ENCODE measurements at places on chromosomes 12 and 14.

DNA sequence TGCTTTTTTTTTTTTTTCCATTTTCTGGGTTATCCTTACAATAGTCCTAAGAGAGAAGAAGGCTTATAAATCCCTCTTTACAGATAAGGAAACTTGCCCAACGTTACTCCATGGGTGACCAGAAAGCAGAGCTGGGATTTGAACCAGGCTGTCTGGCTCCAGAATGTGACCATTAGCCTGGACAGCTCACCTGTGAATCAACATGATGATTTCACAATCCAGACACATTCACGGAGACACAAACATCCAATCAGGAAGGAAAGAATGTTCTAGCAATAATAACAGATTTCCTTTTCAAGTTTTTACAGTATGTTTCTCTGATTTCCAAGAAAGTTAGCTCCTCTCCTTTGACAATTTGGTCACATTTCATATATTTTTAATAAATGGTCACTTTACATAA lies 118.3 kb downstream of the GALC start:
- DNase-seq = no peak

GRCh38 chr14:74482571-74482970 lies 10.5 kb downstream of the NPC2 start:
- DNase-seq = no peak

- no peak for DNase-seq
These were observed 78.7 kb downstream of the KIF21A start for GRCh38 chr12:39364196-39364595.

- DNase-seq = no peak
These were observed 274.9 kb downstream of the EMP1 start for GRCh38 chr12:13471471-13471870.

GRCh38 chr14:103014466-103015228 lies 42.7 kb downstream of the CDC42BPB start:
- no peak for DNase-seq

- no peak for DNase-seq
These were observed 150.1 kb downstream of the SLC38A4 start for GRCh38 chr12:46675736-46676135.

DNA sequence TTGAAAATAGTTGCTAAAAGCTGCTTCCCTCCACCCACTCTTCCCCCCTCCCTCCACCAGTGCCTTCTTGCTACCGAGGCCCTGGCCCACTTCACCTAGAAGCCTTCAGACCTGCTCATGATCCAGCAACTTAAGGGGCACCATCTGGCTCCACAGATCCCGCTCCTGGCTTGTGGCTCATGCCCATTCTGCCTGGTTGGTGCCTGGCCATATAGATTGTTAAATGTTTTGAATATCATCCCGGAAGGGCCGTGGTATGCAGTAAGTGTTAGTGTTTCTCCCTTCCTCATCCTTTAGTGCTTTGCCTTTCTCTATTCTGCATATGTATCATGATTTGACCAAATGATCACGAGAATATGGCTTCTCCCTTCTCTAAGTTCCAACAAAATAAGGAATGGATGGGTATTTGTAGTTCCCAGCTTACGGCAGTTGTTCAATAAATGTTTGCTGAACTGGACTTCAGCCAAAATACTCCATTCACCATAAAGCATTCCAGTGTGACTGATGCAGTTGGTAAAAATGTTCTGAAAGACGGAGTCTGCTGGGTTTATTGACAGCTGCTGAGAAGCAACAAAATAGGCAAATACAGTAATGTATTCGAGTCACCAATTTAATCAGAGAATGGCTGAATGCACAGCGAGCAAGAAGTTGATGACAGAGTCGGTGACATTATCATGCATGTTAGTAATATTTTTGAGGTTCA lies 30.7 kb downstream of the GRIP1 start:
- no peak for DNase-seq

DNA sequence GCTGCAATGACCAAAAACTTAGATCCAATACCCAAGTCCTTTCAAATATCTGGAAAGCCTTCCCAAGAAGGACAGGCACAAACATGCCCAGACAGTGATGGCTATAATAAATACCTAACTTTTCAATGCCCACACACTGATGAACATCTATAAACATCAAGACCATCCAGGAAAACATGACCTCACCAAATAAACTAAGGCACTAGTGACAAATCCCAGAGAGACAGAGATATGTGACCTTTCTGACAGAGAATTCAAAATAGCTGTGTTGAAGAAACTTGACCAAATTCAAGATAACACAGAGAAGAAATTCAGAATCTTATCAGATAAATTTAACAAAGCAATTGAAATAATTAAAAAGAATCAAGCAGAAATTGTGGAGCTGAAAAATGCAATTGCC lies 38.7 kb upstream of the INSM2 start:
- no peak for DNase-seq

- DNase-seq = no peak
These were observed 62.2 kb downstream of the PTPN11 start for GRCh38 chr12:112480931-112481330.

DNA sequence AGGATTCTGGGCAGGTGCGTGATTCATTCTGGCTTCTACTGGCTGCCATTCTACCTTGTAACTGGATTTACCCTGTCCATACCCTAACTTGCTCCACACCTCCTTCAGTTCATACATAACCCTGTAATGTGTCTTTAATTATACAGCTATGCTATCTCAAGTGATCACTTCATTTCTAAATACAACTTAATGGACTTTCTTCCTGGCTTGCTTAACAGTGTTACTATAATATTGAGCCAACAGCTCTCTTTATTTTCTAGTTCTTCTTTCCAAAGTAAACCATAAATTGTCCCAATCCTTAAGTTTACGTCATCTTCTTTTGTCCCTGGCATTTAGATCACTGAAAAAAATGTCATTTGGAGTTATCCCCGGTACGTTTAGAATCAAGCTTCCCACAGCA lies 75.9 kb upstream of the KCNJ8 start:
- DNase-seq = no peak

- no peak for DNase-seq
These were observed 28.8 kb downstream of the HOXC4 start for GRCh38 chr12:54082397-54082892.

DNA sequence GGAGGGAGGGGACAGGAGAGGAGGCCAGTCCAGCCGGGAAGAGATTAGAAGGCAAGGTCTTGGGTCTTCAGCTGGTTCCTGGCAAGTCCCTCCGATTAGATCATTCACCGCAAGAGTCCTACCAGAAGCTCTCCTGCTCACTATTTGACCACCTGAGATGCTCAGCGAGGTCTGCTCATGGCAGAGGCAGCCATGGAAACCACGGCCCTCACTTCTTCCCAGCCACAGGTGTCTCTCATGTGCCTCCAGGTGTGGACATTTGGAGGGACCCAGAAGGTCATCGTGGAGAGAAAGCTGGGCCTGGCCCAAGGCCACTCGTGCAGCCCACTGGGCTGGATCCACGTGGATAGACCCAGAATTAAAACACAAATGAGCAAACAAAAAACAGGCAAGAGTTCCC lies 99.5 kb downstream of the DICER1 start:
- no peak for DNase-seq

DNA sequence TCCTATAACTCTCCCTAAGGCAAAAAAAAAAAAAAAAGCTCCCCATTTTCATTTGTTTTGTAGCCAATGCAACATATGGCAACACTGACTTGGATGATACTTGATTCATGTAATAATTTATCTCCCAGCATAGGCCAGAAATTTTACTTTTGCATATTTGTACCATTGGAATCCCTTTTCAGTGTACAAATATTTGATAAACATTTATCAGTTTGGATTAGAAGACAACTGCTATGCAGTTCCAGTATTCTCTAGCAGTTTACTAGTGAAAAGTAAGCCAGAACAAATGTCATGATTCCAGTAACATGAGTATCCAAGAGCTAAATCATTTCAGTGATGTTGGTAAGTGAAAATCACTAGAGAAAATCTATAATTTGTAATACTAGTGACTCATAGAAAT lies 392.3 kb downstream of the CCER1 start:
- no peak for DNase-seq

DNA sequence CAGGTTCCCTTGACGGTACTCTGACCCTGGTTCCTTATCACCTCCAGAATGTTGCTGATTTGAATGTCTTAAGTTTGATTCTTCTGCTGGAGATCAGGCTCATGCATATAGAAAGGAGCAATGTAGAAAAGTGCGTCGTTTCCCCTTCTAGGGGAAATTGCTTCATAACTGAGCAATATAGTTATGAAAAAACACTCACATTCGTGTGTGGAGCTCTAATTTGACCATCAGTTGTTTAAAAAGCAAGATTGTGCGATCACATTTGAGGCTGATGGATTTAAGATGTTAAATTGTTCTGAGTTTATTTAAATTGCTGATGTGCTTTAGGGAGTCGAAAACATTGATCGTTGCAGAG lies 19.2 kb downstream of the PELI2 start:
- no peak for DNase-seq

GRCh38 chr12:53941187-53941586 lies 2.6 kb downstream of the HOXC13 start:
- DNase-seq = no peak

GRCh38 chr14:103879570-103880347 lies 32.4 kb upstream of the PPP1R13B start:
- no peak for DNase-seq

DNA sequence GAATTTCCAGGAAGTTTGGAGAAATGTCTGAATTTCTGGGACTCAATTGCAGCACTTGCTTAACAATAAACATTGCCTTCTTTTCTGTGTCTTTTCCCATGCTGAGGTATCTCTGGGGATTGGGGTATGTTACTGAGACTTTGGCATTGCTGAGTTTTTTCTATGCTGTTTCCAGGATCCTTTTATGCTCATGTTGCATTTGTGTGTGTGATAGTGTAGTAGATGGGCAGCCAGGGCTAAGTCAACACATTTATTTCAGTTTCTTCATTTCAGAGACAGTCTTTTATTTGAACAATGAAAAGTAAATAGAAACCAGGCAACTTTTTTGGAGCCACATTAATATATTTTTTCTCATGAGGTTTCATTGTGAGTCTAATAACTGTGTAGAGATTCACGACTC lies 1160.3 kb upstream of the TMEM132C start:
- DNase-seq = no peak

DNA sequence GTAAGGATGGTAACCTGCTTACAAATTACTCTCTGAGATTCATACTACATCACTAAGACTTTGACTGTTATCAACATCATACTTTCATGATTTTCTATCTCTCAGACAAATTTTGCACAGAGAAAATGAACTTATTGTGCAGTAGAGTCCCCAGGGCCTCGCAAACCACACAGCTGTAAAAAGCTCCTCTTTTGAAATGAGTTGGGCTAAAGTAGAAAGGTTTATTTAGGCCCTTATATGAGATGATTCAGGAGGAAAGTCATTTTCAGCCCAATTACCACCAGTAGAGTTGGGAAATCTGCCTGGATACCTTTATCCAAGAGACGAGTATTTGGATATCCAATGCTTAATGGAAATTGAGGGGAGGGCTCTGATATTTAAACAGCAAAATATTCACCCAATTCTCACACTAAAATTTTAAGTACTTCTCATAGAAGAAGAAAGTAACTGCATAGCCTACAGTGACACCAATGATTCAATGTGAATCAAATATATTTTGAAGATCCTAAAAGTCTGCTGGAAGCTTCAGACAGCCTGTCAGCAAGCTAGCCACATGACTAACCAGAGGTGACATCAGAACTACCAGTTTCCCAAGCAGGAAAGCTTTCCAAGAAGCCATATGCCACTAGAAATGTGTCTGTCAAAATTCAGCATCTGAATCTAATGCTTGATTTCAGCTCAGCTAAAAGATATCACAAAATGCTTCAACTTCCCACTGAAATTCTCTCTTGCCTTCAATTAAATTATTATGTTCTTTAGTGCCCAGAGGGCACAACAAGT lies 190.1 kb upstream of the SYT1 start:
- no peak for DNase-seq

GRCh38 chr14:22218728-22219127 lies 370.3 kb downstream of the DAD1 start:
- DNase-seq = no peak

- peak; percentile 23 for DNase-seq
These were observed 841.1 kb downstream of the NRXN3 start for GRCh38 chr14:79011091-79011919.

- DNase-seq = peak; percentile 52
These were observed 598 bp downstream of the KDM2B start for GRCh38 chr12:121579981-121580868.

GRCh38 chr14:84988357-84988756 lies 541.6 kb upstream of the FLRT2 start:
- no peak for DNase-seq

DNA sequence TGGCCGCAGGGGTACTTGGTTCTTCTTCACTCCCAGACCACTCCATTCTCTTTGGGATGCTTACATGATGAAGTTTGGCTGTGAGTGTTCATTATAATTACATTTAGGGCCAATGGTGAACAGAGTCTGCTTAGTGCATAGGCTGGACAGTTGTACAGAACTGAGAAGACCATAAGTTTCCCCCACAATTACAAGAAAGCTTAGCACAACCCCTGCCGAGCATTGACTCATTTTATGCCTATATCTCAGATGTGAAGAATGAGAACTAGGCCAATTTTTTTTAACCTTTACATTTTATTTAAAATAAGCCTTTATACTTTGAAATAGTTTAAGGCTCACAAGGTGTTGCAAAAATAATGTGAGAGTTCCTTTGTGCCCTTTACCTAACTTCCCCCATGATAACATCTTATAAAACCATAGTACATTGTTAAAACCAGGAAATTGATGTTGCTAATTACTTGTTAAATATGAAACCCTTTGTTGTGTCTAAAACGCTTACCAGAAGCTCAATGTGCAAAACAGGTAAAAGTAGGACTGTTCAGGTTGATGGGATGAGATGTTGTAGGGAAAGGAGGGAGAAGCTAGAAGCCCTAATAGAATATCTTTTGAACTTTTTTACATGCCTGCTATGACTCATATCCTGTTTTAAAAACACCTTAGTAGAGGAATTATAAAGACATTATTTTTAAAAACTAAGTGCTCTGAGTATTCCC lies 47.2 kb downstream of the ALDH1L2 start:
- no peak for DNase-seq

DNA sequence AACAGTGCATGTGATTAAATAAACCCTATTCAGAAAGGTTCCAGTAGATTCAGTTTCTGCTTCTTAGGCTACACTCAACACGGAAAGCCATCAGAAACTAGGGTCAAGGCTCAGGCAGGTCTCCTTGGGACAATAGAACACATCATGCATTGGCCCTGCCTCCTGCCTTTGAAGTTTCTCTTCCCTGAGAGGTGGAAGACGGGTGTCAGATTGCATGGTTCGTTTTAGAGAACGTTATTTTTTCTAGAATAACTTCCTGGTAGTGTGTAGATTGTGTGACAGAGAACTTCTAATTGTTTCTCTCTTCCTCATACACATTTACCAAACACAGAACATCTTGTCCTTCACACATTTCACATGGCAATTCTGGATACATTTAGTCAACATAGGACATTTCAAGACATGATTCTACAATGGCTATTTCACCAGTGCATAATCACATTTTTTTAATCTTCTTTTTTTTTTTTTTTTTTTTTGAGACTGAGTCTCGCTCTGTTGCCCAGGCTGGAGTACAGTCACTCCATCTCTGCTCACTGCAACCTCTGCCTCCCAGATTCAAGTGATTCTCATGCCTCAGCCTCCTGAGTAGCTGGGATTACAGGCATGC lies 106.6 kb upstream of the AMN1 start:
- DNase-seq = no peak

GRCh38 chr12:9646794-9647781 lies 22.4 kb upstream of the CLEC2D start:
- no peak for DNase-seq

GRCh38 chr12:94566345-94566744 lies 84.0 kb downstream of the TMCC3 start:
- no peak for DNase-seq

- no peak for DNase-seq
These were observed 476.5 kb upstream of the TBX3 start for GRCh38 chr12:115160271-115161128.

- DNase-seq = no peak
These were observed 230.2 kb downstream of the BCL11B start for GRCh38 chr14:99041820-99042174.

- DNase-seq = no peak
These were observed 41.8 kb upstream of the FOXN3 start for GRCh38 chr14:89458713-89459420.

All from hematopoietic multipotent progenitor cell treated with erythropoietin and hydrocortisone succinate and interleukin-3 and kit ligand, for 17 days (in vitro differentiated cells).